NCI-H2081 (cell line): ENCODE measurements at places on chromosomes 16 and 17.

- DNase-seq = no peak
Observed at GRCh38 chr17:79042421-79043190, 18.6 kb downstream of the C1QTNF1 start.

GRCh38 chr17:16378636-16379282 is 2.1 kb upstream of the UBB start:
- no peak for DNase-seq

- DNase-seq = no peak
Observed at GRCh38 chr17:46080118-46081017, 81.3 kb downstream of the STH start.

DNA sequence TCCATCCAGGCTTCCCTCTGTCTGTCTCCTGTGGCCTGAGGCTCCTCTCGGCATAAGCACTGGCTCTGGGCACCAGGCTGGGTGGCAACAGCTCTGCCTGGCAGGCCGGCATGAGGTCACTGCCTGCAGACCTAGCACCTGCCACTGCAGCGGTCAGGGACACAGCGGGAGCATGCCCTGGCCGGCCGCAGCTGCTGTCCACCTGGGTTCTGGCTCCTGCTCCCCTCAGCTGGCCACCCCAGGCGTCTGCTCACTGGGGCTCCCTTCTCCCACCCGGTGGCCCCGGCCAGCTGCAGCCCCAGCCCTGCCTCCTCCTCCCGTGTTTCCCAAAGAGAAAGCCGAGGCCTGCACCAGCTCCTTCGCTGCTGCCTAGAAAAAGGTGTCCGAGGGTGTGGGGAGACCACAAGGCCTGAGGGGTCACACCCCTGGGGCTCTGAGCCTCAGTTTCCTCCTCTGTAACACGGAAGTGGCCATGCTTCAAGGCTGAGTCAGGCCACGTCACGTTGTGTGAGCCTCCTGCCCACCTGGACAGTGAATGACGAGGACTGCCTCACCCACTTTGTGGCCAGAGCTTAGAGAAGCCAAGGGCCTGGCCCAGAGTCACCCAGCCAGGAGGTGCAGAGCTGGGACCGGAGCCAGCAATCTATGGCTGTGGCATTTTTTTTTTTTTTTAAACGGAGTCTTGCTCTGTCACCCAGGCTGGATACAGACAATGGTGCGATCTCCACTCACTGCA is 6.7 kb downstream of the NTHL1 start:
- DNase-seq = no peak

DNA sequence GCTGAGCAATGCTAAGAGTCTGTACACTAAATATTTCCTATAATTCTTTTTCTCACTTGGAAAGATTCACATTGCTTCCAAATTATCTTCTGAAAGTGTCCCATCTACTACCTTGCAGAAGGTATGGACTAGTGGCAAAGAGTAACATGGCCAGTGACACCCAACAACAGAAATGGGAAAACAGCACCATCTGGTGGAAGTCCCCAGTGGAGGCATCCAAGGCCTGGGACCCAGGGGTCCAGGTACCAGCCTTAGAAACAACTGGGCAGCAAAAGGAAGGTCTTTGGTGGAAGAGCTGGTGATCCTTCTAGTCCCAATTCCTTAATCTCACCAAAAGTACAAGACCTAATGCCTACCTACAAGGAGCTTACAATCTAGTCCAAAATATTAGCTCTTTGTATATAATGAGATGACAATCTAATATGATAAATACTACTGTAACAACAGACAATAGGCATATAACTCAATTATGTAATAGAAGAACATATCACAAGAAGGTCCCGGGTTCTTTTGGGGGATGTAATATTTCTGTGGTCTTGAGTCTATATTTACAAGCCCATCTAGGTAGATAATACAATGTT is 55.3 kb downstream of the SKAP1 start:
- peak; percentile 64 for DNase-seq

DNA sequence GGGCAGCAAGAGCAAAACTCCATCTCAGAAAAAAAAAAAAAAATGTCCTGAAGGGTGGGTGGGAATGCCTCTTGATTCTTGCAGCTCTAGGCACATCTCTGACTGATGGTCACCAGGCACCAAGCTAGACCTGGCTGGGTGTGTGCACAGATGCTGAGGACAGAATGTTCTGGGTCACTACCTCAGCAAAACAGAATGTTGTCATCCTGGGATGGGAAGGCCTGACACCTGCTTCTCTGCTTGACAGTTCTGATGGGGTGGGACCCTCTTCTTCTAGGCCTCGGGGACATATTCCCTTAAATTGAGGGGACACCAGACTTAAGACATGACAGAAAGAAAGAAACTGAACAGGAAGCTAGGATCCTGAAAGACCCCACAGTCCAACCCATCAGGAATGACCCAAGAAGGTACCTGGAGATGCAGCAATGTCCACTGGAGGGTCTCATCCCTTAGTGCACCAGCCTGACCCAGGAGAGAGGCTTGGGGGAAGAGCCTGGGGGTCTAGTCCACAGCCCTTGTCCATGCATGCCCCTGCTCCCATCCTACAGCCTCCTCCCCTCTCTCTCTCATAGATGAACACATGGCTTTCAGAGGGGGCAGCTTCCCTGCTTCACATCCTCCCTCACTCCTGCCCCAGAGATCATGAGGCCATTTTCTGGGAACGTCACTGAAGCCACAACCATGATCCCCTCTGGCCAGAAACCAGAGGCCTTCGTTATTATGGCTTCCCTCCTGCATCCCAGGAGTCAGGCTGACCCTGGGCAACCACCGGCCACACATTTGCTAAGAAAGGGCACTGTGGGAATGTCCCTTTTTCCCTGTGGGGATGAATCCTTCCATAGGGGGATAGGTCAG is 3.8 kb upstream of the STAT5B start:
- no peak for DNase-seq

- DNase-seq = no peak
Observed at GRCh38 chr16:25030420-25031131, 15.4 kb upstream of the ARHGAP17 start.

GRCh38 chr17:62119373-62119772 is 54.3 kb upstream of the MED13 start:
- no peak for DNase-seq

- no peak for DNase-seq
Observed at GRCh38 chr17:46963571-46963970, 15.5 kb downstream of the RPRML start.

GRCh38 chr17:32783602-32784001 is 93.3 kb downstream of the MYO1D start:
- DNase-seq = peak; percentile 45

DNA sequence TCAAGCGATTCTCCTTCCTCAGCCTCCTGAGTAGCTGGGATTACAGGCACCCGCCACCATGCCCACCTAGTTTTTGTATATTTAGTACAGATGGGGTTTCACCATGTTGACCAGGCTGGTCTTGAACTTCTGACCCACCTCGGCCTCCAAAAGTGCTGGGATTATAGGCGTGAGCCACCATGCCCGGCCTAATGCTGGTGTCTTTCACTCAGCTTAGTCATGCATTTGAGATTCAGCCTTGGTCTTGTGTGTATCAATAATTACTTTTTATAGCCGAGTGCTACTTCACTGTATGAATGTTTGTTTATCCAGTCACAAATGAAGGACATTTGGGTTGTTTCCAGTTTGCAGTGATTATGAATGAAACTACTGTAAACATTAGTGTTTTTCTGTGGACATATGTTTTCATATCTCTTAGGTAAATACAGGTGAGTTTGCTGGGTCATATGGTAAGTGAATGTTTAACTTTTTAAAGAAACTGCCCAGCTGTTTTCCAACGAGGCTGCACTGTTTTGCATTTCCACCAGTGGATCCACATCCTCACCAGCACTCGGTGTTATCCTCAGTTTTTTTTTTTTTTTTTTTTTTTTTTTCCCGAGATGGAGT is 11.0 kb upstream of the PLCG2 start:
- DNase-seq = peak; percentile 80

- DNase-seq = no peak
Observed at GRCh38 chr16:67954421-67955196, 10.7 kb upstream of the LCAT start.

DNA sequence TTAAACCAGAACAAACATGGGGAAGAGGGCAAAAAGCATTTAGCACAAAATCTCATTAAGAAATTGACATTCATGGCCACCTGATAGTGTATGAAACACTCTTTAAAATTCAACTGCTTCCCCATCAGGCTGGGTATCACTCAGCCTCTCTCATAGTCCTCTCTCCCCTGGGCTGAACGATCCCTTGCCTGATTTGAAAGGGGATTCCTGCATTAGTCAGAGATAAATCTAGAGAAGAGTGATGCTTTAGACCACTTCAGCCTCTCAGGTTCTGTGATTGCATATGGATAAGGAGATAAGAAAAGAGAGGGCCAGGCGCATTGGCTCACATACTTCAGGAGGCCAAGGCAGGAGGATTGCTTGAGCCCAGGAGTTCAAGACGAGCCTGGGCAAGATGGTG is 280.0 kb downstream of the SOX9 start:
- no peak for DNase-seq

- no peak for DNase-seq
Observed at GRCh38 chr16:27405546-27406451, 3.8 kb downstream of the IL21R start.

- no peak for DNase-seq
Observed at GRCh38 chr17:75590314-75590761, 2.7 kb downstream of the MYO15B start.

DNA sequence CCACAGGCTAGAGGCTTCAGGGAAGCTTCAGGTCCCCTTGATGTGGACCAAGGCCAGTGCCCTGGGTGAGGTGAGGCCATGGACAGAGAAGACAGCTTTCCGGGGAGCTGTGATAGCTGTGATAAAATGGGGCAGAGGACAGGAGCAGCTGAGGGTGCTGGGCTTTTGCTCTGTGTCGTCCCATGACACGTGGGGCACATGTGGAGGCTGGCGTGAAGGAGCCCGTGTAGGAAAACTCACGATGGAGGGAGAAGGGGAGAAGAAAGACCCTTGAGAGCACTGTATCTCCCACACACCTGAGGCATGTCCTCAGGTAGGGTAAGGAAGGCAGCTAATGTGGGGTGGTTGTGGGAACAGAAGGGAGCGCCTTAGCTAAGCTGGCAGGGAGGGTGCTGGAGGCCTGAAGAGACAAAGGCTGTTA is 21.3 kb downstream of the B9D1 start:
- DNase-seq = no peak

- no peak for DNase-seq
Observed at GRCh38 chr17:55437159-55437605, 15.5 kb upstream of the MMD start.

DNA sequence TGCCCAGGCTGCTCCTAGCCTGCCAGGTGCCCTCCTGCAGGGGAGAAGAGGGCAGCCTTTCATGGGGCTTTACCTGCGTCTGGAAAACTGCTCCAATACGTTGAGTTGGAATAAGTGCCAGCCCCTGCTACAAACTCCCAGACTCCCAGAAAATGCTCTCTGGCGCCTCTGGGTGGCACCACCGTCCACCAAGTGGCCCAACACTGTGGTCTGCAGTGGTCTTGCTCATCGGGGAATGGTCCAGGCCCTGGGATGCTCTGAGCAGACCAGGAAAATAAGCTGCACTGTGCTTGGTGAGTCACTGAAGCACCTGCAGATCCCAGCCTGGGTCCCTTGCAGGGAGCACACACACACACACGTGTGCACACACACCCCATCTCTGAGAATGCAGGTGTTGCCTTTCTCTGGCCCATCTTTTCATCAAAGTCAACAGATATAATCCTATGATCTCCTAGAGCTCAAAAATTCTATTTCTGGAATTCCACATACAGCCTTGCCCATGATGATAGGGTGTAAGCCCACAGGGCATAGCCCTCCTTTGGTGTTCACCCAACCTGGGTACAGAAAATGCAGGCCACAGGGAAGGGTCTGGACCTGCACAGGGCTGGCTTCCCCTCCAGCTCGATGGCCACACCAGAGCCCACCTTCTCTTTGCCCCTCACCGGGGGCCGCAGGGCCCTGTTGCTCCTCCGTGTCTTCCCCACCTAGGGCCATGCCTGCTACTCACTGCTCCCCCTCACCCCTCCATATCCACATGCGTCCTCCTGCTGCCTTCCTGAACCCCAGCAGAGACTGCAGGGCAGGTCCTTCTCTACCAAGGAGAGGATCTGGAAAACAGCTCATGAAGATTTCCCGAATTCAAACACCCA is 20.5 kb downstream of the CDIP1 start:
- peak; percentile 32 for DNase-seq

DNA sequence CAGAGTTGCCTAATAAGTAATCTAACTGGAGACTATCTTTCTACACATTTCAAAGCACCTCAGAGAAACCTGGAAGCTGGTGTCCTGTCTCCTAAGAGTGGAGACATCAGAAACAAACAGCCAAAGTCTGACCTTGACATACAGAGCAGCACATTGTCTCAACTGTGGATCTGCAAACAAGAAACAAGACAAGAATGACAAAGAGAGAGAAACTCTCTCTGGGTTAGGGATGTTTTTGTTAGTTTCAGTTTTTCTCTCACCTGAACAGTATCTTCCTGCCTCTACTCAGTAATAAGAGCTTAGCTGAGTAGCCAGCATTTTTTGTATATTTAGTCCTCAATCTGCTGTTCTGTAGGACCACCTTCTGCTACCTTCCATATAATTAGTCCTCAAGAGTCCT is 8.9 kb downstream of the ZNF597 start:
- no peak for DNase-seq

- DNase-seq = no peak
Observed at GRCh38 chr16:62751218-62751617, 715.0 kb upstream of the CDH8 start.

DNA sequence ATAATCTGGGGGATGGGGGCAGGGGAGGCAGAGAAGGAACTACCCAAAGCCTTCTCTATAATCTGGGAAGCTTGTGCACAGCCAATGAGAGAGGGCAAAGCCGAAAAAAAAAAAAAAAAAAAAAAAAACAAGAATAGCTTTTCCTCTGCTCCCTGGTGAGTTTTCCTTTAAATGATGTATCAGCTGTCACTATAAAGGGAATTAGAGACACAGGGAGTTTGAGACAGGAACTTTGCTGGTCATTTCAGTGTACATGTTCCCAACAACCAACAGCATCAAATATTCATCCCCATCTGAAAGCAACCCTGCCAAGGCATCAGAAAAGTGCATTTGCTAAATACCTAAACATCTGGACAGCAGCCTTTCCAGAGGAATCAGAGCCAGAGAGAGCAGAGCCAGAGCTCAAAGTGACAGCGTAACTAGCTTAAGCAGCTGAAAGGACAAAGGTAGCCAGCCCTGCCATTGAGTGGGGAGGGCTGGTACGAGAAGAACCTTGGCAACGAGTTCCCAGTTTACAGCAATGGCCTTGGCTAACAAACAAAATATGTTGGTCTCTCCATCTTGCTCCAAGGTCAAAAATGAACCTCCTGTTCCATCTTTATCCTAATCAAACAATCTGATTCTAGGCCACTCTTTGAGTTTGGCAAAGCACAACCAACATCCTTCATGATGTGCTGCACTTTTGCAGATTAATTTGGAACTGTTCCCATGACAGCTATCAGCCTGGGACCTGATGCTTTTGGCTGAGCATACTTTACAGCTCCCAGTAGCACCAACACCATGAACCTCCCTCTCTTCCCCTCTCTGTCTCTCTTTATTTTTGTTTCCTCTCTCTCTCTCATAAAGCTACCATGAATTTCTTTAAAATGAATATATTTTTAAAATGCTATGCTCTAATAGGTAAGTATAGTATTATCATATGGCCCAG is 143.7 kb upstream of the GNAO1 start:
- DNase-seq = no peak
